Diencephalon (tissue), 1 donor: ENCODE measurements at places on chromosomes 4 and X. TPM values are rescaled to one million over a fixed set of nuclear protein-coding genes. Genes with fewer than 3 reads are reported as not detected.

The SLC26A1 gene
- 1.8 TPM for total RNA-seq

The CT45A1 gene
- not detected for total RNA-seq

The XPNPEP2 gene
- total RNA-seq = 0.23 TPM

The TMEM35A gene
- total RNA-seq = 125 TPM

The SORBS2 gene
- total RNA-seq = 62.7 TPM

The LRP2BP gene
- 9.0 TPM for total RNA-seq

The CCNA2 gene
- 13.4 TPM for total RNA-seq

The ASB5 gene
- 0.46 TPM for total RNA-seq

The CLGN gene
- 10.8 TPM for total RNA-seq
